Esophagus squamous epithelium (tissue), 5 donors: ENCODE measurements at places on chromosomes 7 and 10. TPM values are rescaled to one million over a fixed set of nuclear protein-coding genes. Genes with fewer than 3 reads are reported as not detected.

The AHR gene
- total RNA-seq = 41.4 TPM

DNA sequence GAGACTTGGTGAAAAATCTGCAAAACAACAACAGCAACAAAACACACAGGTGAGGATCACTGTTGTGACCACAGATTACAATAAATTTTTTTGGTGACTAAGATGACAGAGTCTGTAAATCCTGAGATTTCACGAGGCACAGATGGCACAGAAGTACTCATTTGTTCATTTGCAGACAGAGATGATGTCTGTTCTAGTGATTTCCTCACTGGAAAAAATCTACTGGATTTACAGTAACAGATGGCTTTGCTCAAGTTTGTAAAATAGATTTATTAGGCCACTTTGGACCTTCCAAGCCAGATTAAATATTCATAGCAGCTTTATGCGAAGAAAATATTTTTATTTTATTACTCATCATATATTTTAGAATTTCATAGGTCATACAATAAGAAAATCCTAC lies 113.5 kb upstream of the IL6 start:
- no peak for DNase-seq

The TBC1D12 gene
- 8.6 TPM for total RNA-seq

The SPDYE2B gene
- total RNA-seq = not detected

The HKDC1 gene
- total RNA-seq = 1.5 TPM

- no peak for DNase-seq
These were observed 5.8 kb upstream of the IL2RA start for GRCh38 chr10:6068006-6068405.

- no peak for DNase-seq
These were observed 124.7 kb upstream of the MGMT start for GRCh38 chr10:129342385-129342784.

GRCh38 chr7:14419531-14419930 lies 430.1 kb upstream of the ETV1 start:
- no peak for DNase-seq

The GIMAP4 gene
- 4.4 TPM for total RNA-seq

- no peak for DNase-seq
These were observed 1.2 kb downstream of the SUV39H2 start for GRCh38 chr10:14879928-14880193.

- no peak for DNase-seq
These were observed 47.8 kb upstream of the KAT6B start for GRCh38 chr10:74778436-74779094.

DNA sequence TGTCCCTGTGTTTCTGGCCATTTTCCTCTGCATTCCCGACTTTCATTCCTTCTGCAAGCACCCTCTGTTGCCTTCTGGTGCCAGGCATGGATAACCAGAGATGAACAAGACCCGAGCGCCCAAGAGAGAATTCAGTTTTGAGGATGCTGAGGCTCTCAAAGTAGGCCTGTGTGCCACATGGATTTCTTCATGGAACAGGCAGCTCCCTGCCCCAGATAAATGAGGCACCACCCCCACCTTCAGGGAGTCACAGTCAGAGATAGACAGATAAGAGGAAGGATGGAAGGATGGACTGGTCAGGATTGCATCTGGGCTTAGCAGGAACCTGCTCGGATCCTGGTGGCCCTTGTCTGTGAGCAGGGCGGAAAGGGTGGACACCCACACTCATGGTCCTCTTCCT lies 49.4 kb downstream of the ADCYAP1R1 start:
- no peak for DNase-seq

- no peak for DNase-seq
These were observed 53.7 kb downstream of the LRRC17 start for GRCh38 chr7:102966465-102966864.

DNA sequence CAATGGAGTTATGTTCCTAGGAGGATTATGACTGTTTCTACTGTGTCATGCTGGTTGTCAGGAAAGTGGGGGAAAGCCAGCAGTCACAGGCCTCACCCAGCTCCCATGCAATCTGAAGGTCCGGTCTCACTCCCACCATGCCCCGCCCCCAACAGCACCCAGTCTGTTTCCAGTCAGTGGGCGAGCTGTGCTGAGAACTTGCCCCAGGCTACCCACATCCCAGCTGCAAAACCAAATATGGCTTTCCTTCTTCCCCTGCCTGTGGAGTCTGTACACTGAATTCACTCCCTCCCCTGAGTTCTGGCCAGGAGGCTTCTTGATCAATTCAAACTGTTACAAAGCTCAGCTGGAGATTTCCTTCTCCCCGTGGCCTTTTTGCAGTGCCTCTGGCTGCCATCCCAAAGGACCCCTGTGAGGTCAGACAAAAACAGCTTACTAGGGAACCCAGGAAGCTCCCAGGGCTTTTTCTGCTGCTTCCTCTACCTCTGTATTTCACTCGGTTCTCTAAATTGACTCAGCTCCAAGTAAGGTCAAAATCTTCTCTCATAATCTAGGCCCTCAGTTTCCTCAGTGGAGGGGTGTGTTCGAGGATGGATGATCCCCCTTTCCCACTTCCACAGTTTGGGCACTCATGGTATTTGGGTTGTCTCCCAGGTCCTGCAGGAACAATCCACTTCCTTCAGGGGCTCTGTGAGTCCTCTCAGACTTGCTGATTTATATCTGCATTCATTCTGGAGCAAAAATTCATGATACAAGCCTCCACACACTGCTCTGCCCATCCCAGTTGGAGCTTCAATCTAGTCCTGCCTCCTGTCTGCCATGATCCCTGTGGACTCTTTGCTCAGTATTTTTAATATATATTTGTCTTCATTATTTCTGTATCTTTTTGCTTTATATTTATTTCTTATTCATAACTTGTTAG lies 205.5 kb downstream of the SEMA3D start:
- DNase-seq = no peak

- DNase-seq = no peak
These were observed 20.5 kb downstream of the STAG3 start for GRCh38 chr7:100198266-100198665.

- no peak for DNase-seq
These were observed 139.4 kb downstream of the LHPP start for GRCh38 chr10:124601016-124601415.

- DNase-seq = no peak
These were observed 186.5 kb upstream of the ADO start for GRCh38 chr10:62618054-62618453.

The BTBD16 gene
- total RNA-seq = not detected

- DNase-seq = no peak
These were observed 15.0 kb downstream of the NOD1 start for GRCh38 chr7:30463405-30464145.

The PAPOLB gene
- not detected for total RNA-seq

GRCh38 chr7:133529861-133530260 lies 277.0 kb downstream of the EXOC4 start:
- DNase-seq = no peak

- DNase-seq = no peak
These were observed 91.3 kb upstream of the TMEM106B start for GRCh38 chr7:12119620-12120303.

DNA sequence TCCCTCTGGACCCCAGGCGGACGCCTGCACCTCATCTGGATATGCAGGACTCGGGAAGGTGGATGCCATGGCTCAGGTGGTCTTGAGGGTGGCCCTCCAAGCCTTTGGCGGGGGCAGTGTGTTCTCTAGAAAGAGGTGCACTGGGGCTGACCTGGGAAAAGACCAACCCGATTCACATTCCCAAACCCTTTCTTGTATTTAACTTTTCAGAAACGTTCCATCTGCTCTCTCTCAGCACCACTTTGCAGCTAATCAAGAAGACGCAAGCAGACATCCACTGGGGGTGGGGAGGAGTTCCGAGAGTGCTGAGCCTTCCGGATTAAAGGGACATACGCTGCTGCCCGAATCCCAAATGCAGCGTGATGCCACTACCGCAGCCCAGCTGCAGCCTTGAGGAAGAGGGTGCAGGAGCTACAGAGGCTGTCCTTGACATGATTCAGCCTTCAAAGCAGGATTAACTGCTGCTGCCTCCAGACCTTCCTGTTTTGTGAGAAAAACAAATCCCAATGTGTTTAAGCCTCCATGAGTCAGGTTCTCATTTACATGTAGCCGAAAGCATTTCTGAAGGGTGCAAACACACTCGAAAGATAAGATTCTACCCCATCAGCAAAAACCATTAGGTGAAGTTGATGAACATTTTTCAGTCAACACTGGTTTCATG lies 39.9 kb downstream of the RBM17 start:
- DNase-seq = no peak

- DNase-seq = no peak
These were observed 531.6 kb upstream of the IGFBP3 start for GRCh38 chr7:46452561-46453135.

- no peak for DNase-seq
These were observed 140.3 kb upstream of the FAM20C start for GRCh38 chr7:52100-52499.

The TACR2 gene
- total RNA-seq = 24.0 TPM
